ENCODE measurements at places on chromosomes 1 and 21.
A peak's percentile ranks its signal among the peaks of the same experiment; 100 is the strongest.

- no peak for DNase-seq
These were observed 79.0 kb downstream of the NPHP4 start for GRCh38 chr1:5913078-5913845.

- no peak for DNase-seq
These were observed 59.1 kb downstream of the FAAP20 start for GRCh38 chr1:2135441-2135841.

GRCh38 chr1:184583849-184584248 lies 170.8 kb downstream of the EDEM3 start:
- DNase-seq: no peak

DNA sequence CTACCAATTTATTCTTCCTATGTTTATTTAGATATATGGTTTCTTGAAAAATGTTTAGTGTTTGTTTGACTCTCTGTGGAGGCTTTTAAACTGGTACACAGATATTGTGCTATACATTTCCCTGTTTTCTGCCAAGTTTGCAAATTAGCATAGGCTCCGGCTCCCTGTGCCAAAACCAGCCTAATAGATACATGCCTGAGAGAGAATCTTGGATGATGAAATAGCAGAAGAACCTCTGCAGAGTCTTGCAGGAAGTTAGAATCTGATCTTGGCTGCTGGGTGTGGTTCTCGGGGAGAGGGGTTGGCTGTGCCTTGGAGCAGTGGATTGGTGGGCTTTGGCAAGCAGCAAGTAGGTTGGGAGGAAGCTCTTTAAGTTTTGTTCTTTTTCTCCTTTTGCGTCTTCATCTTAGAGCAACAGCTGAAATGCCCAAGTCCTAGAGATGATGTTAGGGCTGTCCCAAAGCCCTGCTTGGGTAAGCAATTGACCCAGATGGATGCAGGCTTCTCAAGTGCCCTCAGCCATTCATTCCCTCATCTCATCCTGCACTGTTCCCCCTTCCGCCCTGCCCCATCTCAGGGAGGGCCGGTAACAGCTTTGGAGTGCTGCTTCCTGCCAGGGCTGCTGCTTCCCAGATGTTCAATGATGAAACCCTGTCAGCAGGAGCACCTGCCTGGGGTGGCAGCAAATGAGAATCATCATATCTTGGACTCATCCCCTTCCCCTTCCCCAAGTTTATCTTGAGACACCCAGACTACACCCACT lies 9.3 kb downstream of the PLA2G2A start:
- no peak for DNase-seq

DNA sequence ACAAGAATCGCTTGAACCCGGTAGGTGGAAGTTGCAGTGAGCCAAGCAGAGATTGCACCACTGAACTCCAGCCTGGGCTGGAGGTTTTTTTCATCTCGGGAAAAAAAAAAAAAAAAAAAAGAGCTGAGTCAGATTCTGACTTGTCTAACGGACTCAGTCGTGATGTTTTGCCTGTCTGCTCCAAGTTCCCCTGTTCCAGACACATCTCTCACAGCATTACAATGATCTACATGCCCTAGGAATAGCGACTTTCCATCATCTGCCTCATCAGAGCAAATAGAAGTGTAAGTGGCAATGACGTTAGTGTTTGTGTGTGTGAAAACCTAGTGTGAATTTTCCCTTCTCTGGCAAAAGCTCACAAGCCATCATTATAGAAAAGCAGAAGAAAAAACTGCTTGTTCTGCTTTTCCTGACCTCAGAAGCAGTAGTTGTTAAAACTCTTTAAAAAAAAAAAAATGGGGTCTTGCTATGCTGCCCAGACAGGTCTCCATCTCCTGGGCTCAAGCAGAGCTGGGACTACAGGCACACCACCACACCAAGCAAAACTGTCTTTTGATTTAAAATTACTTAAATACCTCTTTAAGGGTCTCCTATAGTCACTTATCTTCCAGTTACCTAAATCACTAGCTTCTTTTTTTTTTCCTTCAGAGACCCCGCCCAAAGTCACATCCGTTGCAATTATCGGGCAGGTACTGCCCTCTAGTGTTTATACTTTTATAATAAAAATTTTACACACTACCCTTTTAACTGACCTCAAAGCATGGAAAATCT lies 37.3 kb downstream of the PLEKHO1 start:
- DNase-seq: peak; percentile 86

- no peak for DNase-seq
These were observed 49.0 kb downstream of the NRIP1 start for GRCh38 chr21:15015622-15016471.

DNA sequence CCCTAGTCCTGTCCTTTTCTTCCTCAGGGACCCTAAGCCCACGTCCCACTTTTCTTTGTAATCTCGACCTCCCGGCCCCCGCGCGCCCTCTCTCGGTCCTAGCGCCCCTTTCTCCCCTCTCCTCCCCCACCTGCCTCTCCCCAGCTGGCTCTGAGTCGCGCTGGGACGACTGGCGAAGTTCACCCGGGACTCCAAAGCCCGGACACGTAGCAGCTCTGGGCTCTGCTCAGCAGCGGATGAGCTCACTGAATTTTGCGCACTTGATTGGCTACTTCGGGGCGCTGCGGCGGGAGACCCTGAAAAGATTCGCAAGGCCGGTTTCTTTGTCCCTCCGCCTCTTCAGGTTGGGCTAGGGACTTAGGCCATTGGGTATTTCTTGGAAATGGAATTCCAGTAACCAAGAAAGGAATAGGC lies 16.3 kb upstream of the ACKR1 start:
- peak; percentile 81 for DNase-seq

DNA sequence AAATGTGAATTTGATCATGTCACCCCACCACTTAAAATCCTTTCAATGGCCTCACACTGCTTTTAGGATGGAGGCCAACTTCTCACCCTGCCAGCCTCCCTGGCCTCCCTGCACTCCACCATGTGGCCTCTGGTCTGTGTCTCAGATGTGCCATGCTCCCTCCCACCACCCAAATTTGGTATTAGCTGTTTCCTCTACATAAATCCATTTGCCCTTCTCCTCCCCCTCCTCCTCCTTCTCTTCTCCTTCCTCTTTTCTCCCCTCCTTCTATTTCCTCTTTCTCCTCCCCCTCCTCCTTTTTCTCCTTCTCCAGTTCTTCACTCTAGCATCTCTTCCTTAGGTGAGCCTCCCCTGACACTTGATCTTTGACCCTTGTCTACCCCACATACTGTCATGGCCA lies 16.7 kb upstream of the GUCA2B start:
- no peak for DNase-seq

GRCh38 chr1:85799737-85800136 lies 91.5 kb upstream of the ZNHIT6 start:
- no peak for DNase-seq

- DNase-seq: no peak
These were observed 42.8 kb downstream of the NMNAT2 start for GRCh38 chr1:183375381-183375780.

- DNase-seq: peak; percentile 42
These were observed 32.9 kb downstream of the GPA33 start for GRCh38 chr1:167057241-167057688.

GRCh38 chr1:224897529-224898327 lies 31.7 kb upstream of the DNAH14 start:
- DNase-seq: no peak

- no peak for DNase-seq
These were observed 30.5 kb downstream of the MTF2 start for GRCh38 chr1:93109578-93109977.
